ENCODE measurements at places on chromosomes 6 and 20.

DNA sequence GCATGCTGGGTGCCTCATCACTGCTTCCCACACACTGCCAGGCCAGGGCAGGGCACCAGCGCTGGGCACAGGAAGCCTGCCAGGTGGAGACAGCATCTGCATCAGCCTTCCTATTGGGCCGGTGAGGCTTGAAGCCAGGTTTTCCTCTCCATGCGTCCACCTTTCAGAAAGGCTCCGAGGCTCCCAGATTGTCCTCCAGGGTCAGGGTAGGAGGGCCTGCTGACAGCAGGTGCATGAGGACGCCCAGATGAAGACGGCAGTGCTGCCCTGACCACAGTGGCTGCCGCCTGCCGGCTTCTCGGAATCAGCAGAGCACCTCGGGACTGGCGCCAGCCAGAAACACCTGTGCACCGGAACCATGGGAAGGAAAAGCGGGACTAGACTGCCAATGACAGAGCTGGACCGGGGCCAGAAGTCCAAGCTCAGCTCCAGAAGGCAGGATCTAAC is 170.5 kb upstream of the CST7 start:
- no peak for DNase-seq

- DNase-seq, result no peak
Measured at GRCh38 chr20:325889-326644, 715 bp downstream of the SOX12 start.

DNA sequence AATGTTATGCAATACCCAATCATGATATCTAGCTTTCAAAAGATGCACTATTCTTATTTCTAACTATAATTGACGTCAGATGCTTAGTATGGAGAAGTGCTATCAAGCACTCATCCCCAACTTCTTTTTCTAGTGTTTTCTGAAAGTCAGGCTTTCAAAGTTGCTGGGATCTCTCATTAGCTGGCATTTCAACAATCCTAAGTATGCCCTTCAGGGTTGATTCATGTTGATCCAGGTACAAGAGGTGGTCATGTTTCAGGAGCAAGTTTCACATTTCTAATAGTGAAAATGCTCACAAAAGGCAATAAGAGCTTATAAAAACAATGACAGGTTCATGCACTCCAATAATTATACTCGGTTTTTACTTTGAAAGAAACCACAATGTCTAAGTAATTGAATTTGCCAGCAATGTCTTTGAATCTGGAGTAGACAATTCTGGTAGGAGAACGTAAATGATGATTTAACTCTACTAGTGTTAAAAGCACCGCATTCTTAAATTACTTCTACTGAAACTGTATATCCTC is 193.7 kb upstream of the KHDRBS2 start:
- DNase-seq, result no peak

- DNase-seq, result no peak
Measured at GRCh38 chr6:170260686-170261085, 30.2 kb downstream of the DLL1 start.

- no peak for DNase-seq
Measured at GRCh38 chr20:4787069-4787468, 65.4 kb downstream of the PRND start.

DNA sequence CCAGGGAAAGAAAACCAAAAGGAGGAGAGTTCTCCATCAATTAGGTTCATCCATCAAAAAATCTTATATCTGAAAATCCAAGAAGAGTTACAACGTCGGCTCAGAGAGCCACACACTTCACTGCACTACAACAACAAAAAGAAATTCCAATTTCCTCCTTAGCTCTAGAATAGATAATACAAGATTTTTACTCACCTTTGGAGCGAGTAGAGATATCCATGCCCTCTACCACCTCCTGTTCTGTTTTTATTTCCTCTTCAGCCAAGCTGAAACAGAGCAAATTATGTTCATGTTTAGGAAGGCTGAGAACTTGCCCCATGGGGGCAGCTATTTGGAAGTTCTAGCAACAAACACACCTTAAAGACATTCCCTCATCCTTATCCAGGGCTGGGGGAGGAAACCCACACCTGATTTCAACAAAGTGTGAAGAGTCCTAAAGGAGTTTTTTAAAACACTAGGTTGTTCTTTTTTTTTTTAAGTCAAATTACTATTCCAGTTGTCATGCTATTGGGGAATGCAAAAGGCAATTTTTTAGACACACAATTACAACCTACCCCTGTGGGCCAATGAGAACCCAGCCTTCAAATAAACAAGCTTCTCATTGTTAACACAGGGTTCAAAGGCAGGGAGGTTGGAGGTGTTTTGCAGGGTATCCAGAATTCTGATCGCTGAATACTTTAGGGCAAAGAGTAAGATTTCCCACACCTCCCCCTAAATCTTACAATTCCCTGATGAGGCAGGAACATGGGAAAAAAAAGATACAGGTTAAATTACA is 8.7 kb downstream of the ZMYND8 start:
- no peak for DNase-seq

GRCh38 chr20:26169506-26169905 is 472.9 kb upstream of the ZNF337 start:
- DNase-seq, result peak; percentile 57

DNA sequence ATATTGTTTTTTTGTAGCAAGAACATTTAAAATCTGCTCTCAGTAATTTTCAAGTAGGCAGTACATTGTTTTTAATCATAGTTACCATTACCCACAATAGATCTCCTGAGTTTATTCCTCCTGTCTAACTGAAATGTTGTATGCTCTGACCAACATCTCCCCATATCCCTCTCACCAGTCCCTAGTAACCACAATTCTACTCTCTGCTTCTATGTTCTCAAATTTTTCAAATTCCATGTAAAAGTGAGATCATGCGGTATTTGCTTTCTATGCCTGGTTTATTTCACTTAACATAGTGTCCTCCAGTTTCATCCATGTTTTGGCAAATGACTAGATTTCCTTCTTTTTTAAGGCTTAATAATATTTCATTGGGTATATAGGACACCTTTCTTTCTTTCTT is 300.5 kb downstream of the KCNQ5 start:
- DNase-seq, result no peak

DNA sequence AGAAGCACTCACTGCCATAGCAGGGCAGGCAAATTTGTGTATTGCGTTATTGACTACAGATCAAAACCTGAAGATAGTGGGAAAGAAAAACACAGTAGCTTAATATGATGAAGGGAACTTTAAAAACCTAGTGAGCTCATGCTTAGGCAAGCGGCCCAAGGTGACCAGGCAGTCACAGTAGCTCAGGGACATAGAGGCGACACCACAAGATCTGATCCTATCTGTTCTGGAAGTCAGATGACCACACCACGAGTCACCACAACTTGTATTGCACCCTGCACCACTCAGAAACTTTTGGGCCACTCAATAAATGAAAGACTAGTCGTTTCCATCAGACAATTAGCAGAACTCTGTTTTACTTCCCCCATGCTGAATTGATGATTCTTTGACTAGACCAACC is 4.9 kb downstream of the CLIC5 start:
- no peak for DNase-seq

- peak; percentile 44 for DNase-seq
Measured at GRCh38 chr6:43798688-43799444, 28.9 kb downstream of the VEGFA start.

GRCh38 chr6:8670792-8671191 is 235.4 kb upstream of the SLC35B3 start:
- no peak for DNase-seq

DNA sequence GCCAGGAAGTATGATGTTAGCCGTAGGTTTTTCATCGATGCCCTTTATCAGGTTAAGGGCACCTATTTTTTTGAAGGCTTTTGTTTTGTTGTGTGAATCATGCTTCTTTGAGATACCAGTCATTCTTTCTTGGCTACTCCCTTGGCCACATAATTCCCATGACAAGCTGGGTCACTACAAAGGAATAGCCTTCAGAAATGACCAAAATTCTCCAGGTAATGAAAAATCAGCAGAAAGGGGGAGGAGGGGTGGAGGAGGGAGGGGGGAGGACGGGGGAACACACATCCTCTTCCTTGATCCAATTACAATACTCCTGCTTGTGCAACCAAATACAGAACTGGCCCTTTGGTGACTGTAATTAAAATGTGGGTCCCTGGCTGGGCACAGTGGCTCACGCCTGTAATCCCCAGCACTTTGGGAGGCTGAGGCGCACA is 21.7 kb upstream of the TGM2 start:
- no peak for DNase-seq

DNA sequence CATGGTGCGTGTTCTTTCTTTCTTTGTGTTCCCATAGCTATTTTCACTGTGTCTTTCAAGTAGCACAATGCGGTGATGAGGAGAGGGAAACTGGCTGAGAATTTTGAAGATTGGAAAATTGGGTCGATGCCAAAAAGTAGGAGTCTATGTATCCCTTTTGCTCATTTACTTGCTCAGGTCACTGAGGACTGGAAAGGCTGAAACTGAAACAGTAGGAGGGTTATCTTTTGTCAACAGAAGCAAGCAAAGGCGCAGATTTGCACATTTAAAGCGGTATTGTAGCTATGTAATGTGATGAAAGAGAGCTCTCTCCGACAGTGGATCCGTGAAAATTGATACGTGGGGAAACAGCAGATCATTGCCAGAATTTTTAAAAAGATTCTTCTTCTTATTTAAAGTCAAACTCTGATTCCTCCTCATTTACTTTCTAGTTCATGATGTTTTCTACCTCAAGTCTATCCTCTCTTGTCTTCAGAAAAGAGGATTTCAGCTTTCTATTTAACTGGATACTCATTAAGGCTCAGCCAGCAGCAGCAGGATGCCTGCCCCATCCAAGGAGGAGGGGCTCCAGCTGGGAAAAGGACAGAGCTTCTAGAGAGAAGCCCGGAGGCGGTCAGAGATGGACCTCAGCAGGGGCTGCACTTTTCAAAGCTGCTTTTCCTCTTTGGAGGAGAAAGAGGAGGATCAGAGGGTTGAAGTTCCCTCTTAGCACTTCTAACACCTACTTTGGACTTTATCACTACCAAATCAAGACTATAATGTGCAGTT is 15.9 kb upstream of the FYN start:
- DNase-seq, result no peak

DNA sequence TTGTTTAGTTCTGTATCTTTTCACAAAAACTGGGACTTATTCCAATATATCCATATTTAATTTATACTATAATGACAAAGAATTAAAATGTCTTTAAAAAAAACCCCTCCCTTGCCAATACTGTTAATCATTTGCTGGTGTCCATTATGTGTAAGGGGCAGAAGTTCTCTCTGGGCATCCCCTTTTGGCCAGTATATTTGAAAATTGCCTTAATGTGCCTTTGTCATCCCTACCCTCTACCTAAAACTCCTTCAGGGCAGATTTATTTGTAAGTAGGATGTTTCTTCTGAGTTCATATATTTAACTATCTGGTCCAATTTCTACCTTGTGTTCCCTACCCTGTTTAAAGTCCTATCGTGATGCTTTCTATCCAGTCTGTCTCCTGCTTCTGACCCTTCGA is 62.9 kb downstream of the ARHGAP18 start:
- DNase-seq, result no peak

DNA sequence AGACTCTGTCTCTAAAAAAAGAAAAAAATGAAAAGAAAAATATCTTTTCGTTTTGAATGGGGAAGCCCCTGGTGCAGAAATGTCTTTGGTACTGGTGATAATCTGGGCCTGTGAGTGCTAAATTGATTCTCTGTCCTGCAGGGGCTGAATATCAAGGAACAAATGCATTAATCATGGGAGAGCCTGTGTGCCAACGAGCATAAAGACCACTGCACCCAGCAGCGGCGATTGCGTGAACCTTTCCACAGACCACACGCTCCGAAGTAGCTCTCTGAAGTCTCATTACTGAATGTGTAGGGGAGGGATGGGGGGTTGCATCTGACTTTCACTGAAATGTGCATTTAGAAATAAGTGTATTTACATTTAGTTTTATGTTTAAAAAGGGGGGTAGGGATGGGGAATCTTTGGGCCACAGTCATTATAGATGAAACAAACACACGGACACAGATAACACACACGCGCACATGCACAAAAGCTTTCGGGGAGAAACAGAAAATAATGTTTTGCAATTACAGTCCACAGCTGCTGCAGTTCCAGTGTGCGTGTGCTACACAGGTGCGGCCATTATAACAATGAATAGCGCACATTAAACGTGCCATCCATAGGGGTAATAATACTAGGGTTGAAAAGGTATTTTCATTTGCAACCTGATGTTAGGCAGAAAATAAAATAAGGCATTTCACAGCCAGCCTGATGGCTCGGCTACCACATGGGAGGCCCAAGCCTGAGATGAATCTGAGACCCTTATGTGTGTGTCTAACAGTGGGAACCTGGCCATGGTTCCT is 154.0 kb downstream of the MBOAT1 start:
- no peak for DNase-seq

DNA sequence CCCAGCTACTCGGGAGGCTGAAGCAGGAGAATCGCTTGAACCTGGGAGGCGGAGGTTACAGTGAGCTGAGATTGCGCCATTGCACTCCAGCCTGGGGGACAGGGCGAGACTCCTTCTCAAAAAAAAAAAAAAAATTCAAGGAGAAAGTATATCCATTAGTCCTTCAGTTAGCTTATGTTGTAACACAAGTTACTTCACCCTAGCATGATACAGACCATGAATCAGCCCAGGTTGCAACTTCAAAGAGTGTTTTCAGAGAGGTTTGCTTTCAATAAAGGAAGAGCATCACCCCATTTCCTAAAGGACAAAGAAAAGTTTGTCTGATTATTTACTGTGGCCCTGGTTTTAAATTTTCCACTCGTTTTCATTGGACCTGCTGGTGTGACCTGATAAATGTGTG is 73.0 kb downstream of the SERAC1 start:
- DNase-seq, result no peak

GRCh38 chr6:144586986-144587385 is 301.9 kb downstream of the UTRN start:
- DNase-seq, result no peak

GRCh38 chr6:37631295-37631694 is 66.4 kb downstream of the MDGA1 start:
- DNase-seq, result no peak

- DNase-seq, result no peak
Measured at GRCh38 chr20:21189761-21190523, 64.1 kb downstream of the KIZ start.

DNA sequence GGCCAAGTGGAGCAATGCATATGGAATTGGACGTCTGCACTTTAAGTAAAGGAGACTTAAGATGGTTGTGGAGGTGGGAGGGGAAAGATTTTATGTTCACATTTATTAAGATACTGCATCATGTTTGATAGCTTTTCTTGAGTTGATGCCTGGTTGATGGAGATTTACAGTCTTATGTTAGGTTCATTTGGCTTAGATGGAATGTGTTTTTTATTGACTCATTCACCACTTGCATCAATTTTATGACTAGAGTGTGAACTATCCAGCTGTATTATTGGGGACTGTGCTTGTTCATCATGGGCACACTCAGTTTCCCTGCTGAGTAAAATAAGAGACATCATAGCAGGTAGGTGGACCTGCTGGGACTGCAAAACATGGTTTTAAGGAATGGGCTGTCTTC is 91.2 kb upstream of the SCP2D1 start:
- no peak for DNase-seq

DNA sequence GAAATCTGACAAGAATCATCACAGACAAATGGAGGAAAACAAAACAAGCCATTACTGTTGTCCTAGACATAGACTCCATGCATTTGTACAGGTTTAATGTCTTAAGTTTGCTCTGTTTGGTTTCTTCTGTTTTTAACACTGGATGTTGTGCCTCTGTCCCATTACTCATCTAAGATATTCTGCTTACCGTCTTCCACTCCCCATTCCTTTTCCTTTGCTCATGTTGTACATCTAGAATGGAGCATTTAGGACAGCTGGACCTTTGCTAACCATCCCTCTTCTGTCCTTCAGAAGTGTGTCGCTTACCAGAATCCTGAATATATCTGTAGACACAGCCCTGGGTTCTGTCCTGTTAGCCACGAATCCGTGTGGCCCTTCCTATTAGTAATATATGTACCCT is 35.2 kb downstream of the RAB22A start:
- no peak for DNase-seq

- DNase-seq, result no peak
Measured at GRCh38 chr6:332671-333070, 40.4 kb downstream of the DUSP22 start.
